Endodermal cell (in vitro differentiated cells): ENCODE measurements at places on chromosomes 16 and 17. TPM values are rescaled to one million over a fixed set of nuclear protein-coding genes. Genes with fewer than 3 reads are reported as not detected.

The ATP6V0A1 gene
- 44.1 and 45.2 TPM in 2 replicates for total RNA-seq

The NPW gene
- total RNA-seq: 1.2 to 2.4 TPM (median 1.9 TPM) in 3 replicates

The HNF1B gene
- 28.8 and 39.7 TPM in 2 replicates for total RNA-seq

The KRT34 gene
- total RNA-seq: not detected in 3 replicates

The CYBC1 gene
- total RNA-seq: 66.8 and 88.5 TPM in 2 replicates

The PIK3R5 gene
- total RNA-seq: 37.0 to 137 TPM (median 41.2 TPM) in 3 replicates

The CD7 gene
- 0.55 and 0.75 TPM in 2 replicates for total RNA-seq

The RDM1 gene
- 4.7 and 5.3 TPM in 2 replicates for total RNA-seq

The OR4D1 gene
- total RNA-seq: 0.08 to 0.22 TPM (median 0.14 TPM) in 3 replicates

The ABCC11 gene
- 0.40 to 0.77 TPM in 2 of 3 replicates, not detected in the other for total RNA-seq

The JPT1 gene
- 156 and 179 TPM in 2 replicates for total RNA-seq

The TLCD2 gene
- 0.26 to 0.84 TPM (median 0.74 TPM) in 3 replicates for total RNA-seq

The BAIAP3 gene
- 39.8 and 43.5 TPM in 2 replicates for total RNA-seq

The KRTAP2-2 gene
- not detected in 3 replicates for total RNA-seq

The MYL4 gene
- 15.5 to 19.5 TPM (median 17.0 TPM) in 3 replicates for total RNA-seq

The PIMREG gene
- total RNA-seq: 24.4 to 70.4 TPM (median 68.7 TPM) in 3 replicates

The PPY gene
- not detected in 3 replicates for total RNA-seq

The TBC1D3C gene
- 0.22 TPM in 1 of 2 replicates, not detected in the other for total RNA-seq

The NOD2 gene
- 0.42 to 0.46 TPM in 2 of 3 replicates, not detected in the other for total RNA-seq

The GP1BA gene
- not detected in 3 replicates for total RNA-seq

The LLGL2 gene
- total RNA-seq: 108 and 128 TPM in 2 replicates

The CD300C gene
- not detected in 2 replicates for total RNA-seq

The MT1M gene
- total RNA-seq: not detected in 3 replicates

The CCDC200 gene
- not detected in 3 replicates for total RNA-seq

The KRT36 gene
- total RNA-seq: not detected in 3 replicates

The FNDC8 gene
- not detected in 2 replicates for total RNA-seq

The KRTAP9-2 gene
- total RNA-seq: not detected in 3 replicates

The DNAJA2 gene
- total RNA-seq: 65.1 and 70.0 TPM in 2 replicates

The PRR35 gene
- total RNA-seq: 0.23 and 0.62 TPM in 2 replicates

The C17orf113 gene
- 1.2 and 1.7 TPM in 2 replicates for total RNA-seq

The ZBTB4 gene
- 17.1 and 18.8 TPM in 2 replicates for total RNA-seq

The GNAO1 gene
- 2.7 to 3.9 TPM (median 2.8 TPM) in 3 replicates for total RNA-seq

The CLEC18C gene
- 0.20 to 0.72 TPM (median 0.45 TPM) in 3 replicates for total RNA-seq

The KIAA0753 gene
- total RNA-seq: 33.4 to 40.4 TPM (median 37.2 TPM) in 3 replicates
